ENCODE measurements at places on chromosomes 11 and 22.

DNA sequence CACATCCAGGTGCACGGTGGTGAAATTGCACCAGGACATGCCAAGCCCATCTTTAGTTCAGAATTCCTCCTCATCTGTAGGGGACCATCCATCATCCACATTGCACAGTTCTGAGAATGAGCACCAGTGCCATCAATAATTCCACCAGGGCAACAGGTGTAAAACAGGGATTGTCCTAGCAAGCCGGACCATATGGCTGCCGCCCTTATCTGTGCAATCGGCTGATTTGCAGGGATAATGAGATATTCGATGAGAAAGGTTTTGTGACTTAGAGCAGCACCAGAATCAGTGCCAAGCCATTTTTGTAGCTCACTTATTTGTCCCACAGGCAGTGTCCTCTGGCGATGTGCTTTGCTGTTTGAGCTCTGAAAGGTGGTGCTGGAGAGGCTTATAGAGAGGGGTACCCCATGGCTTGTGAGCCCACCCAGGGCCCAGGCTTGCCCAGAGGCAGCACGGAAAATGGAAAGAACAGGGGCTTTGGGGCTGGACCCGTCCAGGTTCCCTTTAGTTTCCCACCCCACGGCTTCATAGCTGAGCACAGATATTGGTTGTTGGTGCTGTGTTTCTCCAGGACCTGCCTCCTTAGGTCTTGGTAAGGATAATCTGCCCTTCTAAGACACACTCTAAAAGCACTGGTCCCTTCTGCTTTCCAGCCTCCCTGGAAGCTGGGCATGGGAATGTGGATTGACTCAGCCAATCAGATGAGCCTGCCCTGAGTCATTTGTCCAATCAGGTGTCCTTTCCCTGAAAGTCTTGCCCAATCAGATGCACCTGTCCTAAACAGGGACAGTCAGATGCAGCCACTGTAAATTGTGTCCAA, 84.0 kb upstream of the SHANK2 start:
- no peak for DNase-seq

DNA sequence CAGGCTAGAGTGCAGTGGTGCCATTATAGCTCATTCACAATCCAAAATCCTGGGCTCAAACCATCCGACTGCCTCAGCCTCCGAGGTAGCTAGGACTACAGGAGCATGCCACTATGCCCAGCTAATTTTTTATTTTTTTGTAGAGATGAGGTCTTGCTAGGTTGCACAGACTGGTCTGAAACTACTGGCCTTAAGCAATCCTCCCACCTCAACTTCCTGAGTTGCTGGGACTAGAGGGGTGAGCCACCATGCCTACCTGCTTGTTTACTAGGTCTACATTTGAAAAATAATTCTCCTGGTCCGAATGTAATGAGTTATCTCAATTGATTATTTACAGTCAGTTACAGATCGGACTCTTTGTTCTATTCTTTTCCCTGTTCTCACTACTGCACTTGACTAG, 22.0 kb downstream of the TAF1D start:
- DNase-seq = no peak

GRCh38 chr22:47274196-47274595, 511.7 kb downstream of the TBC1D22A start:
- DNase-seq = no peak

DNA sequence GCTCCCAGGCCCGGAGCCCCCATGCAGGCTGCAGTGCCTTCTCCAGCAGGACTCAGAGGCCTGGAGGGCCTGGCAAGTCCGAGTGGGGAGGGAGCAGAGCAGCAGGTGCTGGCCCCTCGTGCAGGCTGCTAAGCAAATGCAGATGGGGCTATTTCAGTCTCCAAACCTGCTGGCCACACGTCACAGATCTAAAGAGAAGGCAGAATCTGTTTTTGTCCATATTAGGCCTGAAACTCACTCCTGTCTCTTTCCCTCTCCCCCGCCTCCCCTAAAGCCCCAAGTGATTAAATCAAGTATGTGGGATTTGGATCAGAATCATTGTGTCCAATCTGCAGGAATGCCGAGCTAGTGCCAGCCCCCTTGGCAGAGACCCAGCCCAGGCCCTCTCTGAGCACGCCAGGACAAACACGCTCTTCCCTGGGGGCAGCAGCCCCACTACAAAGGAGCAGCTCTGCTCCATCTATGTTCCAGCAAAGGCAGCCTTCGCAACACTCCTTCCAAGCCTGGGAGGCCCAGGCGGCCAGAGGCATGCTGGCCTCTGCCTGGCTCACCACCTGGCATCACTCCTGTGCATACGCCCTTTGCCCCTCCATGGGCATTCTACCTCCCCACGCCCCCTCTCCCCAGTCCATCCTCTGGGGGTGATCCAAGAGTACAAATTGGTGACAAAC, 26.5 kb downstream of the RPL27A start:
- peak; percentile 98 for DNase-seq

- no peak for DNase-seq
Observed at GRCh38 chr11:22161489-22161888, 31.4 kb upstream of the ANO5 start.

- no peak for DNase-seq
Observed at GRCh38 chr22:30996462-30996861, 27.4 kb downstream of the TUG1 start.

DNA sequence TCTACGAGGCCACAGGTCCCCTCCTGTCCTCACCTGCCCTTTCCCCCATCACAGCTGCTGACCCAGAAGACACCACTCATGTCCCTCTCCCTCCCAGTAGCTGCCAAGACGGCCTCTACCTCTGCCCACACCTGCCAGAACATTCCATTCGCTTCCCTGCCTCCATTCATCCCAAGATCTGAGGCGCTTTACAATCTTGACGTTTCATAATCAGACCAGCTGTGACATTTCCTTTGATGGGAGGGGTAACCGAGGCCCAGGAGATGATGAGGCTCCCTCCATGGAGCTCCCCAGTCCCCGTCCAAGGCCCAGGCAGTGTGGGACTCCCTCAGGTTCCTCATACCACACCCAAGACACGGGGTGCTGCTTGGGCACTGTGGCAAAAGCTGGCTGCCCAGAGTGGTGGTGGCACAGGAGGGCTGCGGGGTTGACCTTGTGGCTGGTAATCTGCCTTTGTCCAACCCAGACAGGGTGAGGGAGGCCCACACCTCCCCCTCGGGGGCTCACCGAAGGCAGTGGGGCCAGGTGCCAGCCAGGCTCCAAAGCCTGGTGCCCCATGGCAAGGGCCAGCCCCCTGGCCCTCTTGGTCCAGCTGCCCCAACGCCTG, 17.3 kb downstream of the PHLDA2 start:
- DNase-seq = no peak

- DNase-seq = no peak
Observed at GRCh38 chr22:24968066-24968561, 15.6 kb downstream of the KIAA1671 start.

DNA sequence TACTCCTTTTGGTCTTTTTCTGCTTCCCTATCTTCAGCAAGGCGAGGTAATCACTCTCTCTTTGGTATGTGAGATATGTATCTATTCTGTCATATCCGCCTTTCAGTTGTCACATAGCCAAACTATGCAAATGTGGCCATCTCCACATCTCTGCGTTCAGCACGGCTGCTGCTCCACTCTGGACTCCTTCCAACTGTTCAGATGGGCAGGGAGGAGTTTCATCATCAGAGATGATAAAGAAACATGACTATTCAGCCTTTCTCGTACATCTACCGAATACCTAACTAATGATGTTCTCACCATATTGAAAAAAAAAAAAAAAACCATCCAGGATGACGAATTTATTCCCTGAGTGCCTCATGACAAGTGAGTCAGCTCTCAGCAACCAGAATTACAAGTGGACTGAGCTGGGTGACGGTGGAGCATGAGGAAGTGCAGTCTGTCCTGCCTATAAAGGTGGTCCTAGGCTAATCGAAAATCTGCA, 899.6 kb downstream of the OPCML start:
- DNase-seq = peak; percentile 99

- DNase-seq = no peak
Observed at GRCh38 chr11:22467741-22468140, 129.6 kb downstream of the SLC17A6 start.

- DNase-seq = no peak
Observed at GRCh38 chr22:43840431-43840830, 21.9 kb downstream of the SULT4A1 start.

- DNase-seq = no peak
Observed at GRCh38 chr11:100948936-100949335, 180.7 kb downstream of the PGR start.

- no peak for DNase-seq
Observed at GRCh38 chr22:29606320-29606719, 2.9 kb downstream of the NF2 start.

DNA sequence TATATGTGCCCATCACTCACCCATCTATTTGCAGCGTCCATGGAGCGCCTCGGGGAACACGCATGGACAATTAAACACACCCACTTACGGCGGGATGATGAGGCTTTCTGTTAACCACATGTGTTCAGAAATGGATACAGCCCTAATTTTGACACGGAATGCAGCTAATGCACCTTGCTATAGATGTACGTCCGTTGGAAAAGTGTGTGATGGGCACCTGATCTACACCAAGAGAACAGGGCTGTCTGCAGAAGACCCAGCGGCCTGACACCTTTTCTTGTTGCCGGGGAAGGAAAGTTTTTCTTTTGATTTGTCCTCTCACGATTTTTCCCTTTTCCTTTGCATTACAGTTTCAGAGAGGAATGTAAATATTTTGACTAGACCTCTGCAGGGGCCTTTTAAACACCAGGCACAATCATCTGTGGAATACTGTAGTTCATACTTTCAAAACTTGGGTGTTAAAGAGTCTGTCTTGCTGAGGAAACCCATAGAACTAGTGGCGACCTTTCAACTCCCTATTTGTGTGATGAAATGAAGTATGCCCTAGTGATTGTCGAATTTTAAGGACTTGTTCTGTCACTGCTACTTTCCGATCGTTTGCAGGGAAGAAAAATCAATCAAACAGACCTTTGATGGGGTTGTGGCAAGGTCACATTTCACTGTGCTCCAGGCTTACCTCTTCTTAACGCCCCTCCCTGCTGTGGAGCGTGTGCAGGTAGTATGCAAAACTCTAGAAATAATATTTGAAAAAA, 16.5 kb upstream of the PAX6 start:
- no peak for DNase-seq

DNA sequence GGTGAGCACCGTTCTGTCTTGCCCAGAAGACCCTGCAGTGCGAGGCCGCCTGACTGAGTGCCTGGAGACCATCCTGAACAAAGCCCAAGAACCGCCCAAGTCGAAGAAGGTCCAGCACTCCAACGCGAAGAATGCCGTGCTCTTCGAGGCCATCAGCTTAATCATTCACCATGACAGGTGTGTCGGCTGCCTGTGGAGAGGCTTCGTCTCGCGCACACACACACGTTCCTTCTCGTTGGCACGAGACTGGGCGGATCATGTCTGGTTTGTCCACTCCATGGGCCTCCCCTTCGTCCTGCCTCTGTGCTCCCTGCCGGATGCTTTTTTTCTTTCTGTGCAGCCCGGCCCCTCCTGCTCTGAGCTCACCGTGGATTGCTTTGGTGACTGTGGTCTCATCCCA, 51.1 kb downstream of the MUC6 start:
- no peak for DNase-seq

- peak; percentile 50 for DNase-seq
Observed at GRCh38 chr11:110430267-110431050, 711 bp downstream of the FDX1 start.

GRCh38 chr11:64245401-64245796, 1.3 kb downstream of the PPP1R14B start:
- no peak for DNase-seq

DNA sequence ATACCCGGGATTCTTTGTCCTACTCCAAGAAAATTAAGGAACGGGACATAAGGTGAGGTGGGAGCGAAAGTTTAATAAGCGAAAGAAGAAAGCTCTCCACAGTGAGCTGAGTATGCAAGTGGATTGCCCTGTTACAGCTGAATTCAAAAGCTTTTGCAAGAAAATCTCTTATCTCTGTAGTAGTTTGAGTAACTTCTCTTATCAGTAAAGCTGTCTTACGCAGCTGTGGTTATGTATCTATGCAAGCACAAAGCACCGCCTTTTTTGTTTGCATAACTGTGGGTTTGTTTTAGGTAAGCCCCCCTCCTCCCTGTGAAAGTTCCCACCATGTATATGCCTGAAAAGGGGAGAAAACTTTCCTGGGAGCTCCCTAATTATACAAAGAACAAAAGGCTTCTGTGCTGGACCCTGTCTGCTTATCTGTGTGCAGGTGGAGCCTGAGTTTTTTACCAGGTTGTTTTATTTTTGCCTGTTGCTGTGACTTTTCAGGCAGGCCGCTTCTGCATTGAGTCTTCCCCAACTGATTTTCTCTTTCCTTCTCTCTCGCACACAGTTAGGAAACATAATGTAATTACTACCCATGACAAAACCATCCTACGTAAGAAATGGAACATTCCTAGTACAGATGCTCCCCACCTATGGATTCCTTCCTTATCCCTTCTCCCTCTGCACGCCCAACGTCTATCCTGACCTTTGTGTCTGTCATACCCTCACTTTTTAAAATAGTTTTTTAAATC, 837 bp upstream of the PLAAT5 start:
- peak; percentile 84 for DNase-seq

DNA sequence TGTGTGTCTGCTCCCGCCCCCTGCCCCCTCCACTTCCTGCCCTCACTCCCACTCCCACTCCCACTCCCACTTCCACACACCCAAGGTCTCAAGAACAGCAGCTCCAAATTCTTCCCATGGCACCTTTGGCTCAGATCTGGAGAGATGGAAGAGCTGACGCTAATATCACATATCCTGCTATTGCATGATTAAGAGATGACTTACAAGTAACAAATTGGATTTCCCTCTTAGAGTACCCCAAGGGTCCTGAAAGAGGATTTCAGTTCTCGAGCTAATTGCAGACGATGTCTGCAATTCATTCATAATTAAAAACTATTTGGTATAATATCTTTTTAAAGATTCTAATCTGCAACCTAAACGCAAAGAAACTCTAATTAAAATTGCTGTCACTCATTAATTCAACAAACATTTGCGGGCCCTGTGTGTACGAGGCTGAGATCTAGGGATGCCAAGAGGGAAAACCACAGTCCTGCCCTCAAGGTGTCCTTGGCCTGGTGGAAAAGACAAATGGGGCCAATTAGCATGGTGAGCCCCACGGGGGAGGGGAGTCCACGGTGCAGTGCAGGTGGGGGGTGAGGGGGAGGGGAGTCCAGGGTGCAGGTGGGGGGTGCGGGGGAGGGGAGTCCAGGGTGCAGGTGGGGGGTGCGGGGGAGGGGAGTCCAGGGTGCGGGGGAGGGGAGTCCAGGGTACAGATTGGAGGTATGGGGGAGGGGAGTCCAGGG, 50.3 kb downstream of the CELSR1 start:
- no peak for DNase-seq

GRCh38 chr11:67484847-67485311, 2.1 kb downstream of the AIP start:
- no peak for DNase-seq

DNA sequence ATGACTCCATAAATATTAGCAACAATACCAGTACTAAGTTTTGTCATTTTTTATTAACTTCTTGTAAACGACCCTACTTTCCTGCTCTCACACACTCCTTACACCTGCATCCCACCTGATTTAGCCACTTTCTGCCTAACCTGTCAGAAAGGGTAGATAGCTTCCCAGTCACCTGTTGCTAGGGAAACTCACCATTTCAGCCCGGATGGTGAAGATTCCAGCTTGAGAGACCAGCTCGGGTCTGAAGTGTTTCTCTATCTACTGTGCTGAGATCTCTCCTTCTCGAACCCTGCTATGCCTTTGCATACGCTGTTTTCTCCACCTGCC, at the start of gene PARVG:
PARVG (plus strand) TSS at position 220 of the 327 bp plus-strand sequence. CDS start 2,405 bp downstream, outside the sequence.
- DNase-seq = no peak
